Activated CD8-positive, alpha-beta memory T cell treated with anti-CD3 and anti-CD28 coated beads for 48 hours (primary cell): ENCODE measurements at places on chromosomes 4 and X.

DNA sequence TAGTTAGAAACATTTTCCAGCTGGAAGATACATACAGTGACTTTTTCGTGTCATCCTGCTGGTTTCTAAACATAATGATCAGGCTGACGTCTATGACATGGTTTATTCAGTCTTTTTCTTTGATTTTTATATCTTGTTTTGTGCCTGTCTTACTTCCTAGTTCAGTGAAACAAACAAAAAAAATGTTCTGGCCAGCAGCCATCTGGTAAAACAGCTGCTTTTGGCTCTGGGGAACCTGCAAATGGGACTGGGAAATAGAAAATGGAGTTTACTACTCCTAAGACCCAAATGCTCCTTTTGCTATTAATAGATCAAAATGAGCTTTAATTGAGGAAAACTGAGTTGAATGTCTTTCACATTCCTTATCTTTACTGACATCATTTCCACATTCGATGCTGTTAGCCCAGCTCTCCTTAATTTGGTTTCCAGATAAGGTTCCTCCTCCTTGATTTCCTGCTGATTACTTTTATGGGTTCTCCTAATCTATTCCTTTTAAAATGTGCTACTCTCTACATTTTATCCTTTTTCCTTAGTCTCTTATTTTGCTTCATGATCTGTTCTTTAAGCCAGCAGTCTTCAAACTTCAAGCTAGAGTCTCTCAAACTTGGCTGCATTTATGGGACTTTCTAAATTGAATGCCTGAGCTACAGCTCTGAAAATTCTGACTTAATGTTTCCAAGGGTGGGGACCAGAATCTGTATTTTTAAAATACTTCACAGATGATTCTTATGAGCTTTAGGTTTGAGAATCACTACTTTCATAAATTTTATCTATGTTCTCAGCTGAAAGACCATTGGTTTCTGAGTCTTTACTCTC is 499.5 kb downstream of the ANKRD50 start:
- DNase-seq = no peak

DNA sequence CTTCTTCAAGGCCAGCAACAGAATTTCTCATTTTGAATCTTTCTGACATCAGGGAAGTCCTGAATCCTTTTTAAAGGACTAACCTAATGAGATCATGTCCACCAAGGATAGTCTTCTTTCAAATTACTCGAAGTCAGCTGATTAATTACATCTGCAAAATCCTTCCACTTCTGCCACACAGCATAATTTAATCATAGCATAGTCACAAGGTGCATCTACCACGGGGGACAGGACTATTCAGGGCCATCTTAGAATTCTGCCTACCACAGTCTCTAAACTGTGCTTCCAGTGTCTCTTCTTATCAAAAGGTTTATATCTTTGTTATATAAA is 53.7 kb downstream of the ATP10D start:
- DNase-seq = no peak

DNA sequence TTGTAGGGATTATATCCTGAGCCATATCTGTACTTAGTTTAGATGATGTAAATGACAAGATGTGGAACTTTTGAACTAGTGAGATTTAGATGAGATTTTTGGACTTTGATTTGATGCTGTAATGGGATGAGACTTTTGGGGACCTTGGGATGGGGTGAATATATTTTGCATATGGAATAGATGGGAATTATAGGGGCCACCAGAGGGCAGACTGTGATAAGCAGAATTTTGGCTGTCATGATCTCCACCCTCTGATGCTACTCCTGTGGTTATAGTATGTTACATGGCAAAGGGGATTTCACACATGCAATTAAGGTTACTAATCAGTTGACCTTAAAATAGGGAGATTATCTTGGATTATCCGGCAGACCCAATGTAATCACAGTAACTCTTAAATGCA is 214.0 kb upstream of the NHS start:
- DNase-seq = no peak

- no peak for DNase-seq
Measured at GRCh38 chr4:92104506-92104905, 199.3 kb upstream of the GRID2 start.

DNA sequence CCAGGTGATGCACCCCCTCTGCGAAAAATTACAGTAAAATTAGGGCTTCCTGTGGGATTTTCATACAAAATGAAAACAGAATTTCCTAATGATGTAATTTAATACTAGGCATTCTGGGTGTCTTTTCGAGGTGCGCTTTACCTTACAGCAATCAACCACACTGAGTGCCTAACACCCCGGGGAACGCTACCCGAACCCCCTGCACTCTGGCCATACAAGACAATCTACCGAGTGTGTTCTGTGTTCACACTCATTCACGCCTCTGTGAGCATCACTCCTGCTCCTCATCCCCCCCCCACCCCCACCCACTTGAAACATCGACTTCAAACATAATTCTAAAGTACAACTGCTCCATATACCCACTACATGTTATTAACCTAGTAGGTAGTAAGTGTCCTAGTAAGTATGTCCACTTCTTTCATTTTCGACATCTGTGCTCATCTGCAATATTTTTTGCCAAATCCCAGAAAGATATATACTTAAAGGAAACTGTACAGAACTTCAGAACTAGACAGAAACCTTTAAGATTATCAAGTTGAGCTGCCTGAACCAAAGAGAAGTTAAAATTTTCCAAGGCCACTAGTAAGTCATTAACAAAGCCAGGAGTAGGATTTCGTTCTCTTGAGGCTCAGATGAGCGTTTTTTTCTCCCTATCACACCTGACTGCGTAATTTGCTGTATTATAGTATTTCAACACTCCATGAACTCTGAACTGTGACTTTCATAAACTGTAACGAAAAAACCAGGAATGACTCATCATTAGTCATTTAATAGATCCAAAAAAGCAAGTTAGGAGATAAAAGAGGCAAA is 80.0 kb downstream of the FAT1 start:
- no peak for DNase-seq

GRCh38 chr4:74223801-74224200 is 65.9 kb downstream of the MTHFD2L start:
- DNase-seq = no peak

GRCh38 chr4:110959041-110959643 is 336.3 kb upstream of the PITX2 start:
- DNase-seq = no peak

DNA sequence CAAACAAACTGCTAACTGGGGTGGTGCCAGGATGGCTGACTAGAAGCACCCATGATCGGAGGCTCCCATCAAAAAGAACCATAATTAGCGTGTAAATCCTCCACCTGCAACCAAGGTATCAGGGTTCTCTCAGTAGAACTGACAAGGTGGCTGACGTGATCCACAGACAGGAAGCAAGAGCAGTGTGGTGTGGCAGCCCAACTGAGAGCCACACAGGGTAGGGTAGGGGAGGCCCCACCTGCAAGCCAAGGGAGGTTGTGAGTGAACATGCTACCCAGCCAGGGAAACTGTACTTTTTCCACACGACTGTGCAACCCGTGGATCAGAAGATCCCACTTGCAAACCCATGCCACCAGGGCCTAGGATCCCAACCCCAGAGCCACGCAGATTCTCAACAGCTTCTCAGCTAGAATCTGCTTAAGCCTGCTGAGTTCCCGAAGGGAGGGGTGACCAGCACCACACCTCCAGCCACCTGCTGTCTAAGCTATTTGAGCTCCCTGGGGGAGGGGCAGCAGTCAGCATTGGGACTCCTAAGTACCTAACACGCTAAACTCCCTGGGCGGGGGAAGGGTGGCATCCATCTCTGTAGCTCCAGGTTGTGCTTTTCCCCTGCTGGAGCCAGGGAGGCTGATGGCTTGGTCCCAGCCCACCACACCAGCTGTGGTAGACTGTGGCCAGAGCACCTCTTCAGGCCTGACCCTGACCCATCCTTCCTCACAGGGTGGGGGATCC is 425.1 kb downstream of the GPM6A start:
- DNase-seq = no peak

GRCh38 chr4:65651031-65651430 is 19.3 kb downstream of the EPHA5 start:
- DNase-seq = no peak

GRCh38 chrX:65811558-65812228 is 144.2 kb downstream of the MSN start:
- no peak for DNase-seq

DNA sequence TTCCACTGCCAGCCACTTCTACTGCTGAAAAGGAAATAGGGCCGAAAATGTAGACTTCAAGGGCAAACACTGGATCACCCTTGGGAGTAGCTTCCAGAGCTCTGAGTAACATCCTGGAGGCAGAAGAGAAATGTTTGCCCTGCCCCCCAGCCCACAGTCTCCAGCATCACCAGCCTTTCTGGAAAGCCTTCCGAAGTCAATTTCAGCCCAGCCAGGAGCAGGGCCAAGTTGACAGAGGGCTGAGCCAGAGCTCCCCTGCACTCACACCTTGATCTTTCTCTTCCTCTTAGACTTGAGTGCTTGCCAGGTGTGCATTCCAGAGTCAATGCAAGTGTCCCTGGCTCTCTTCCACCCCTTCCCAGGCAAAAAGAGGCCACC is 35.2 kb downstream of the SLC25A5 start:
- DNase-seq = no peak

- DNase-seq = no peak
Measured at GRCh38 chr4:143407888-143408287, 71.2 kb downstream of the GAB1 start.

GRCh38 chr4:74499986-74500781 is 55.2 kb downstream of the AREG start:
- no peak for DNase-seq
